Jurkat, Clone E6-1 (cell line): ENCODE measurements at places on chromosomes 7 and 10.

DNA sequence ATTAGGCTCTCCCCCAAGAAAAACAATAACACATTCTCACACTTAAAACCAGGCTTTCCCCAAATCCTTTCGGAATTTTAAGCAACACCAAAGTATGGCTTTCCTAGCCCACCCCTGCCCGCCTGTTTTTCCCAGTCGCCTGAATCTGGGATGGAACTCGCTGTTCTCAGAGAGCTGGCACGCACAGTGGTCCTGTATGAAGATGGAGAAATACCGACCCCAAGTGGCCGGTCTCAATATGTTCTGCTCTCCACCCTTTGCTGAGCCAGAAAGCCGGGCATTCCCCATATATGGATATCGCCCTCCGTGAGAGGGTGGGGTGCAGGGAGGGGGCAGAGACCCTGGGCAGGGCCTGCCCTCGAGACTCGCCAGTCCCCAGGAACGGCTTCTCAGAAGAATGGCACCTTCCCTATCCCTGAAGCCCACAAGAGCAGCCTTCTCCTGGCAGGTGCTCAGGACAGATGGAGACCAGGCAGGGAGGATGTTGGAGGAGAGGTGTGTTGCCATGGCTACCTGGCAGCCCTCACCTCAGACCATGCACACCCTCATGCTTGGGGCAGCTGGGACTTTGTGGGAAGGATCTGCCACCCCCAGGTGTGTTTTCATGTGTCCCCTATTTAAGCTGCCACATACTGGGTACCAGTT lies 3.4 kb downstream of the TACR2 start:
- no peak for DNase-seq

- no peak for DNase-seq
Observed at GRCh38 chr7:29969738-29970137, 19.9 kb downstream of the SCRN1 start.

GRCh38 chr7:116854132-116854531 lies 8.3 kb upstream of the CAPZA2 start:
- DNase-seq = no peak

GRCh38 chr7:129848436-129848835 lies 104.3 kb downstream of the UBE2H start:
- no peak for DNase-seq

DNA sequence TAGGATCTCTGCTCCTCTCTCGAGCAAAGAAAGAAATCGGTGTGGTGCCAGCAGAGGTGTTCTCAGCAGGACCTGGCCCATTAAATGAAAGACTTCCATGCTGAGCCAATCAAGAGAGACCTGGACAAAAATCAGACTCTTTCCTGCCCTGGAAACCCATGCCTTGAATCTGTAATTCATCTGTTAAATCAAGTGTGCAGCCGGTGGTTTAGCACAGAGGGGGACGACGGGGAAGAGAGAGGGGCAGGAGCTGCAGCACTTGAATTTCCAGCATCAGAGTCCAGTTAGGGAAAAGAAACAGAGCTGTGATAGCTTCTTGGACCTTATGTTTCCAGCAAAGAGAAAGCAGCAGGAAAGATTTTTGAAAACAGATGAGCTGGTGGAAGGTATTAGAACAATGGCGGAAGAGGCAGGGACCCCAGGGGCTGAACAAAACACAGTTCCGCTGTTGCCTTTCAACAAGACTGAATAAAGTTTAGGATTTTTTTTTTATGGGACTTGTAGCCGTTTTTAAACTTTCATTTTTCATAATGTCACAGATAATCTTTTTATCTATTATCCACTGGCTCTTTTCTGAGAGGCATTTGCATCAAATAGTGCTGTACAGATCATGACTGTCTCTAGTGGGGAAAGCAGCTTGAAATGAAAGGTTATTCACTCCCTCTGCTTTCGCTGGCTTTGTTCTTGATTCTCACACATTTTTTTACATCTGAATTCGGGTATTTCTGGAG lies 543.6 kb upstream of the GALNT17 start:
- no peak for DNase-seq

DNA sequence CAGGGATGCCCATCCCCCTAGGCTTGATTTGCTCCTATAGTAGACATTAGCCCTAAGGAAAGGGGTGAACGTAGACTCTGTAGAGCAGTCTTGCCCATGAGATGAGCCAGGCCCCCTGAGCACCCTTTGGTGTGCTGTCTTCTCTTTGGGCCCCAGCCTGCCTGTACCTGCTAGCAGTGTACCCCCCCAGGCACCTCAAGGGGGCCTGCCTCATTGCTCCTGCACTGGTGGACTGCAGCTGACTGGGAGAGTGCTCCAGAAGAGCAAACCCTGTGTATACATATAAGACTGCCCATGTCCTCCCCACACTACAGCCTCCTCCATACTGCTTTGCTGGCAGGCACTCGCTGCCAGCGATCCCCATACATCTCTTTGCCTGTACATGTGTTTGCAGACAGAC lies 206.7 kb downstream of the PCDH15 start:
- DNase-seq = no peak

- no peak for DNase-seq
Observed at GRCh38 chr10:31457858-31458257, 138.8 kb downstream of the ZEB1 start.

DNA sequence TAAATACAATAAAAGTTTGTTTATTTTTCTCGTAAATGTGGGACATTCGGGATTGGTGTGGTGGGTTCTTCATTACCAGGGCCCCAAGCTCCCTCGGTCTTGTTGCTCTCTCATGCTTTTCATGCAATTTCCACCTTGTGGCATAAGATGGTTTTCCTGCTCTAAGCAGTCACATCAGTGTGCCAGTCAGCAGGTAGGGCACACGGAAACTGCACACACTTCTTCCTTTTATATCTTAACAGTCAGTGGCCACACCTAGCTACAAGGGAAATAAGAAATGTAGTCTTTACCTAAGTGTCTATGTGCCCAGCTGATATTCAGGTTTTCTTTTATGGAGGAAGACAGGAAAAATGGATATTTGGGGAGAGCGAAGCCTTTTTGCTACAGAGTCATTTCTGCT lies 6.5 kb downstream of the TAF5 start:
- DNase-seq = no peak

DNA sequence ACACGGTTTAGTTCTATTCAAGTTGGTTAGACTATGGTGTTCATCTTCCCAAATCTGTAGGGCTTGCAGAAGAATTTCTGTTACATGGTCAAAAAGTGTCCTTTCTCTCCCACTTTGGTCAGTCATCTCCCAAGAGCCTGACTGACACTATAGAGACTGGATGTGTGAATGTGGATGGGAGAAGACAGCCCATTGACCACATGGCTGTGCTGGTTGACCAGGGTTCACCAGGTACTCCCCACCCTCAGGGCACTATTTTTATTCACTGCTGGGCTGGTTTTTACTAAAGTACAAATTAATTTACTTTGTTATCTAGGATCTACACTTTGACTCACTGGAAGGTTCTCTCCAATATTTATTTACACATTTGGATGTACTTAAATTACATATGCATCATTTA lies 2.3 kb downstream of the ZNF804B start:
- no peak for DNase-seq
